Vagina (tissue), 2 donors: ENCODE measurements at places on chromosomes 13 and 19.

DNA sequence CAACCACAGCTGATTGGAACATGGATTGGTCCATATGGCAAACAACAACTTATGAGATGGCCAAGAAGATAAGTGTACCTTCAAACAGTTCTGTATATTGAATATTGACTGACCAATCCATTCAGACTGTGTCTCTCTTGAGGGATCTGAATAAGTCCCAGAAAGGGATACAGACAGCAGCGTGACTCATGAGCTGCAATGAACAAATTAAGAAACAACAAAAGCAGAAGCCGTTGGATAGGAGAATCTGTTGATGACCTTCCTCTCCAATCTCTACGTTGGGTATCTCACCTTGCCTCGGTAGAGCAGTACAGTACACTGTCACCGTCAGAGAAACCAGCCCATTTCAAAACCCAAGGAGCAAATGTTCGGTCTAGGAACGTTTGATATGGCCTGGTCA lies 21.3 kb downstream of the MBD3L2B start:
- DNase-seq = no peak

DNA sequence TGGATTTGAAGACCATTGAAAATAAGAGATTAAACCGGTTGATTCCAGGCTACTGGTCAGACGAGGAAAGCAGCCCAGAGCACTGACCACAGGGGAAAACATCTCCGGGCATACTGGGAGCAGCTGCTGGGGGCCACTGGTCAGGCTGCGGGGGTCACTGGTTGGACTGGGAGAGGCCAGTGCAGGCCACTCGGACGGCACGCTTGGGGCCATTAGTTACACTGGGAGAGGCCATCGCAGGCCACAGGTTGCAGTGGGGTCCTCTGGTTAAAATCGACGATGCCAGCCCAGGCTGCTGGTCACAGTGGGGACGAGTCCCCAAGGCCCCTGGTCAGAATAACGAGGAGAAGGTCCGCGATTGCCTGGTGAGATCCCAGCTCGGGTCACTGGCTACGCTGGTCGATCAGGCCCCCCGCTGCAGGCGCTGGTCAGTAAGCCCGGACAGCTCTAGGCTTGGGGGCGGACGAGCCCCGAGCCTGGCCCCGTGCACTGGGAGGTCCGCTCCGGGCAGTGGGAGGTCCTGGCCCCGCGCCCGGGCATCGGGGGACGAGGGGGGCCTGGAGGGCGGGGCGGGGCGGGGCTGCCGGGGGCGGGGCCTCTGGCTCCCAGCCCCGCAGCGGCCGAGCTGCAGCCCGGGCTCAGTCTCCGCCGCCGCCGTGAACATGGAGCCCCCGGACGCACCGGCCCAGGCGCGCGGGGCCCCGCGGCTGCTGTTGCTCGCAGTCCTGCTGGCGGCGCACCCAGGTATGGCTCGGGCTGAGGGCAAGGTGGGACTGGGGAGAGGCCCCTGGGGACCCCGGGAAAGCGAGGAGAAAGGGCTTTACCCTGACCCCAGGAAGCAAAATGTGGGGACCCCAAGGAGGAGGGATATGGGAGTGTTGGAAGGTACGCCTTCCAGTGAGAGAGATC lies at the start of gene BCAM:
Gene BCAM (plus strand): TSS at position 641 of the 909 bp plus-strand sequence. CDS start 22 bp downstream, at position 663.
- no peak for DNase-seq

DNA sequence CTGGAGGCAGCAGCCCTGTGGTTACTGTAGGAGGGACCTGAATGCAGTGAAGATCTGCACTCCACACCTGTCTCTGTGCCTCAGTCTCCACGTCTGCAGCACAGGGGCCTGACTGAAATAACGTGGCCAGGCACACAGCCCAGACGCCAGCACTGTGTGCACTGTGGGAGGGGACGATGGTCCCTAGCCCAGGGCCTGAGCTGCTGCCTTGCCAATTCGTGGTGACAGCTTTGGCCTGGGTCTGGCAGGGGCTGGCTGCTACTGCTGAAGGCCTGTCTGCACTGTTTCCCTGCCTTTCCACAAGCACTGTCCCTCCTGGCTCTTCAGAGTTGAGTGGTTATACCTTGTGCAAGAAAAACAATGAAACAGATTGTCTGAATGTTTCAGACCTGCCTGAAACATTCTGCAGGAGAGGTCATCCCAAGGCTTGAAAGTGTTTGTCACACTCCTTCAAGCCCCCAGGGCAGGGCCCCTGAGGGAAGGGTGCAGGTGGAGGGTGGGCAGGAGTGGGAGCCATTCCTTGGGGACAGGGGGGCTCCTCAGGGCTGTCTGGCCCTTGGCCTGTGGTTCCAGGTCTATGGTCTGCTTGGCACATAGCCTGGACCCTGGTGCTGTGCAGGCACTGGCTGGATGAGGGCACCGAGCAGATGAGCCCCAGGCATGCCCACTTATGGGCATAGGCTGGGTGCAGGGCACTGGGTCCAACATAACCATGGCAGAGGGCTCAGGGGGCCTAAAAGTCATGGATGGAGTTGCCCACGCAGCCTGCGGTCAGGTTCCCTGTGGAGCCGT lies 38.7 kb upstream of the LDLR start:
- no peak for DNase-seq

DNA sequence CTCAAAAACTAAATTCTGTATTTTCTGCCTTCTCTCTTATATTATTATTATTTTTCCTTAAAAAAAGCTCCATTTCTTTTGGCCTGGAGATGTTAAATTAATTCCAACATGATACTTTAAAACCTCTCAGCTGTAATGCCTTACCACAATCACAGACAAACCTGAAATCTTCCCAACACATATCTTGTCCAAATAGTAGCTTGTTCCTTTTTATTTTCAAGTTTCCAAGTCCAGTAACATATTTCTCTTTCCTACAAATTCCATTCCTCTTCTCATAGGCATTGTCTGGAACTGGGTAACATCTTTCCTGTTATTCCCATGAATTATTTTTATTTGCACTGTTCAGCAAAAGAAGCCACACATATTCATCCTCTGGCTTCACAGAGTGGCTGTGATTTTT lies 137.0 kb downstream of the SLITRK6 start:
- DNase-seq = no peak

- no peak for DNase-seq
Measured at GRCh38 chr13:38850868-38851626, 139.6 kb downstream of the STOML3 start.

DNA sequence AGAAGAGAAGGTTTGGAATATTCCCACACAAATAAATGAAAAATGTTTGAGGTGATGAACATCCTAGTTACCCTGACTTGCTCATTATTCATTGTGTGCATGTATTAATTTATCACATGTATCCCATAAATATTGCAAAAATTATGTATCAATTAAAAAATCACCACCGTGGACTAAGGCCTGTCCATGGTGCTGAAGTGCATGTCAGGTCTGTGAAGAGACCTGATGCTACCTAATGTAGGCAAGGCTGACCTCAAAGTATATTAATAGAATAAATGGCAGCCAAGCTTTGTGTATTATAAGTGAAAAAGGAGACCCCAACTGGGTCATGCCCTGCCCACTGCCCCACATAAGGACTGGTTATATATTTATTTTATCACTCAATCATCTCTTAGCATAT lies 34.4 kb upstream of the ZNF835 start:
- DNase-seq = no peak
